ENCODE measurements at places on chromosomes 1 and 21. TPM values are rescaled to one million over a fixed set of nuclear protein-coding genes. Genes with fewer than 3 reads are reported as not detected.

DNA sequence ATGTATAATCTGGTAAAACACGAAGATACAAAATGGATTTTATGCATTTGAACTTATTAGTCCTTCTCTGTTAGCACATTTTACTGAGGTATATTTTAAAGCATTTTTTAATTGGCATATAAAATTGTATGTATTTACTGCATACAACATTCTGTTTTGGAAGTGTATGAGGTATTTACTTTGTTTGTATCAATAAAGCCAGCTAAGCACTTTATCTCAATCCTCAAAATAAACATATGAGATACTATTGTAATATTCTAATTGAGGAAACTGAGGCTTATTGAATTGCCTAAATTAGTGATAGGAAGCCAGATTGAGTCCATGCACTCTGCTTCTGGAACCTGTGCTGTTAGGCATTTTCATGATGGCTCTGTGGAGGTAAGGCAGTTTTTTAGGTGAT lies 65.6 kb downstream of the MTR start:
- no peaks in the 10 kb centered on the region for H3K4me1 ChIP-seq
- no peak for DNase-seq
- H3K27me3 ChIP-seq: no peaks in the 10 kb centered on the region
- H3K4me3 ChIP-seq: no peak overlapping the region

Gene TCHH
- total RNA-seq: 0.28 TPM

- DNase-seq: no peak
- H3K36me3 ChIP-seq: no peaks in the 10 kb centered on the region
- H3K4me1 ChIP-seq: no peaks in the 10 kb centered on the region
- no peaks in the 10 kb centered on the region for H3K27me3 ChIP-seq
These were observed 132.8 kb upstream of the CD34 start for GRCh38 chr1:208043691-208044181.

Gene UBE2U
- not detected for total RNA-seq

DNA sequence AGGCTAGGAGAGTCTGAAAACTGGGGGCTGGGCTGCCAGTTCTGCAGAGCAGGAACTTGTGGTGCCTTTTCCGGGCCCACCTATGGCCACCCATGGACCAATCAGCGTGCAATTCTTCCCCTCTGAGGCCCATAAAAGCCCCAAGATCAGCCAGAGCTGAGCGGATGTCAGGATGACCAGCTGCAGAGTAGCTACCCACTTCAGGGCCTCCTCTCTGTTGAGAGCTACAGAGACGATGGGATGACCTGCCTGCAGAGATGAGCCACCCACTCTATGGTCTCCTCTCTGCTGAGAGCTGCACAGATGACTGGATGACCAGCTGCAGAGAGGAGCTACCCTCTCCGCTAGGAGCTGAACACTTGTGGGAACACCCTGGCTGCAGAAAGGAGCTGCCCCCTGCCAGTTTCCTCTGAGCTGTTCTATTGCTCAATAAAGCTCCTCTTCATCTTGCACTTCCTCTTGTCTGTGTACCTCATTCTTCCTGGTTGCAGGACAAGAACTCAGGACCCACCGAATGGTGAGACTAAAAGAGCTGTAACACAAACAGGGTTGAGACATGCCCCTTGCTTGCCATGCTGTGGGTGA lies 12.8 kb upstream of the AADACL4 start:
- no peak overlapping the region for H3K4me3 ChIP-seq
- DNase-seq: no peak
- H3K27me3 ChIP-seq: no peaks in the 10 kb centered on the region
- H3K4me1 ChIP-seq: peaks cover 4% of the 10 kb centered on the region
- H3K36me3 ChIP-seq: no peaks in the 10 kb centered on the region

DNA sequence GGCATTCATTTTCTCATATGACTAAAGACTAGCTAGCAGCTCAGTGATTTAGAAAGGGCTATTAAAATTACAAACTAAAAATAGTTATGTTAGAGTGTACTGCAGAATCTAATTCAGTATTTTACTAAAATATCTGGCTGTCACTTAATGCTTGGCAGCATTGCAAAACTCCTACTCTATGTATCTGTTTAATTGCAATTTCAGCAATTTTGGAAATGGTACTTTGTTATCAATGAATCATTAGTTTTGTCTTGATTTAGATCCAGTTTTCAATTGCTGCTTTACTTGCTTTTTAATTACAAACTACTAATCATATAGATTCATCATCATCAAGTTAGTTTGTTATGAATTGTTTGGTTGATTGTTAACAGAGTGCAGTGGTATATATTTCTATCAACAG lies 19.2 kb downstream of the C1orf87 start:
- H3K27ac ChIP-seq: no peak overlapping the region
- no peaks in the 10 kb centered on the region for H3K27me3 ChIP-seq
- H3K4me1 ChIP-seq: no peaks in the 10 kb centered on the region
- no peak for DNase-seq

GRCh38 chr1:158227904-158228623 lies 26.2 kb upstream of the CD1A start:
- H3K4me3 ChIP-seq: no peak overlapping the region
- no peaks in the 10 kb centered on the region for H3K4me1 ChIP-seq
- H3K36me3 ChIP-seq: no peaks in the 10 kb centered on the region
- DNase-seq: no peak
- H3K27ac ChIP-seq: no peak overlapping the region
- H3K27me3 ChIP-seq: no peaks in the 10 kb centered on the region
